NCI-H2081 treated with DMSO at 0.1 percent for 48 hours (cell line): ENCODE measurements at places on chromosomes 3 and 15.

GRCh38 chr3:7520059-7520458 is 659.1 kb downstream of the GRM7 start:
- no peak for DNase-seq

DNA sequence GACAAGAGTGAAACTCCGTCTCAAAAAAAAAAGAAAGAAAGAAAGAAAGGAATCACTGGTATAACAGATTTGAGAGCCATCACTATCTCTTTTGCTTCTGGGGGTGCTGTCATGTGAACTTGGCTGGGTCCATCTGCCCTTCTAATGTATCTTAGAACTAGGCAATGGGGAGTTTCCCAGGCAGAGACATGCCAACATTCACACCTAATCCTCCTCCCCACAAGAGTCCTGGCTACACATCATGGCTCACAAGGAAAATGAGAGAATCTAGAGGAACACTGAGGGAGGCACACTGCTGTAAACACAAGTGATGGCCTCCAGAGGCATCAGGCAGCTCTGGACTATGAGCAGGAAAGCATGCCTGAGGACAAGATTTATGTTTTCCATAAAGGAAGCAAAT is 67.8 kb upstream of the PPP2R3A start:
- no peak for DNase-seq

DNA sequence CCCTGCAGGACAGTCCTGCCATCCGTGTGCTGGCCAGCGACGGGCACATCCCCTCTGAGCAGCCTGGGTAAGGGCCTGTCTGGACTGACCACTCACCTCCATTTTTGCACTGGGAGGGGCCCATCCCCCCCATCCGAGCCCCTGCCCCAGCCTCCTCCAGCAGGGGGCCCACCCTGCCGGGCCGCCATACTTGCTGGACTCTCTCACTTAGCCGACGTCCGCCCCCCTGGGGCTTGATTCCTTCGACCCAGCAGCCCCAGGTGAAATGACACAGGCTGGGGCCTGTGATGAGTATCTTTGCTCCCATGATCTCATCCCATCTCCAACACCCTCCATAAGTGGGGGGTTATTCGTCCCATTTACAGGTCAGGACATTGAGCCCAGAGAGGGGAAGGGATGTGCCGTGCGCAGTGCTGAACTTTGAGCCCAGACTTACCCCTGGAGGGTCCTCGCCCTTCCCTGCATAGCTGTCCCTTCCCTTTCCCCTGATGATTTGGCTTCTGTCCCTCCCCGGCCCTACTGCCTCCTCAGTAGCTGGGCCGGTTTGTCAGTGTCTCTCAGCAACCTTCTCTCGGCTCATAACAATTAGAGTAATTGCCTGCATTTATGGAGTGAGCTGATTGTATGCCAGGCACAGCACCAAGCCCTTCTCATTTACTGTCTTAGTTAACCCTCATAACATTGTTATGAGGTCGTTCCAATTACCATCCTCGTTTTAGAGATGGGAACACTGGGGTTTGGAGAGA is 4.2 kb downstream of the LMAN1L start:
- peak; percentile 50 for DNase-seq

DNA sequence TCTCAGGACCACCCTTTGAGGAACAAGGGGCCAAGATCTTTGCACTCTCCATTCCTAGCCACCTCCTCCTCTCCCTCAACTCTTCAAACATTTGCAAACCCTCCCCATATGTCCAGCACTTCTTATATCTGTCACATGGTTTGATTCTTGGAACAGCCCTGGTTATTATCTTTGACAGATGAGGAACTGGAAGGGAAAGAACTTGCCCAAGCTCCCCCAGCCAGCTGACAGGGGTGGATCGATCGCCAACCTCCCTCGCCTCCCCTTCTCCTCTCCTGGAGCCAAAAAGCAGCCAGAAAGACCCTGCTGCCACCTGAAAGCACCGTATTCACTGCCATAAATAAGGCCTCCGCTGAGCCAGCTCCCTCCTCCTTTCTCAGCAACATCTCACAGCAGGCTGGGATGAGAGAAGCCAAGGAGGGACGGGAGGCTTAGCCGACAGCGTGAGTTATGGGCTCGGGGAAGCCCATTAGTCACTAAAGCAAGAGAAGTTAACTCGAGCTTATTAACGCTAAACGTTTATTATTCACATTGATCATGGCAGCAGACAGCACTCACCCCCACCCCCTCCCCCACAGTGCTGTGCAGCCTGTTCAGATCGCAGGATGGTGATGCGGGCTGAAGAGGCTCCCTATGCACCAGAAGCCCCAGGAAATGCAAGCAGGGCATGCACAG is 22.2 kb upstream of the FGD5 start:
- no peak for DNase-seq

GRCh38 chr15:85865070-85865684 is 70.5 kb upstream of the KLHL25 start:
- no peak for DNase-seq

- DNase-seq, result no peak
Observed at GRCh38 chr3:66397745-66398144, 103.1 kb downstream of the LRIG1 start.

DNA sequence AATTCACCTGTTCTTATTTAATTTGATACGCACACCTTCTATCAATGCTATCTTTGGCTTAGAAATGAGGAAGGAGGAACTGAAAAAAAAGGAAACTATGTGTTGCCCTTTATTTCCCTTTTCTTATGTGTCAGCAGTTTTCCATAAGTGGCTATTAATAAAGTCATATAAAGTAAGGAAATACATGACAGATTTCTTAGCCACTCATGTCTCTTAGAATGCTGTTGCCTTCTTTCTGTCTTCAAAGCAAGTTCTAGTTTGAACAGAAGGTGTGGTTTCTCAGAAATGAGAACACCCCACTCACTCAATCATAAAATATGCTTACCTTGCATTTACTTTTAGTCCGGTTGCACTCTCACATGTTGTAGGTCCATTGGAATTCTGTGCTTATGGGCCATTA is 640.5 kb upstream of the GRM7 start:
- no peak for DNase-seq

- DNase-seq, result no peak
Observed at GRCh38 chr15:81052046-81052445, 51.3 kb downstream of the TLNRD1 start.

DNA sequence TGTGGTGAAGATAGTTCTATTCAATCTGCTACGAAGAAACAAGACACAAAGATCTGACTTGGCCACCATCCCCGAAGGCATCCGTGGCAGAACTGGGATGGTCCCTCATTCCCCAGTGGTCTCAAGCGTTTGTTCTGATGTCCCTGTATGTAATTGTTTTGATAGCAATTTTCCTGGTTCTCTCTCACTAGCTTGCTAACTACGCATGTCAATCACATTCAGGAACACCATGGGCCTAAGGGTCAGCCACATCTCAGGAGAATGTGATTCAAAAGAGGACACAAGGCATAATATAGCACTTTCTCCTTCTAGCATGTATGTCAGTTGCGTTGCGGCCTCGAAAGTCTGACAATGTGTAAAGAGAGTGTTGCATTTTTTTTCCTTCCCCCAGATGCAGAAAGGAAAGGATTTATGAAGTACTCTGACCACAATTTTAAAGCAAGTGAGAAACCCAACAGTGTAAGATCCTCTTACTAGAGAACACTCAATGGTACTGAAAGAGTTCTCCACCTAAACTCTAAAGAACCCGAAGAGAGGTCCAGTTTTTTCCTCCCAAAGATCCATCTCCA is 32.0 kb upstream of the TCF12 start:
- DNase-seq, result no peak

DNA sequence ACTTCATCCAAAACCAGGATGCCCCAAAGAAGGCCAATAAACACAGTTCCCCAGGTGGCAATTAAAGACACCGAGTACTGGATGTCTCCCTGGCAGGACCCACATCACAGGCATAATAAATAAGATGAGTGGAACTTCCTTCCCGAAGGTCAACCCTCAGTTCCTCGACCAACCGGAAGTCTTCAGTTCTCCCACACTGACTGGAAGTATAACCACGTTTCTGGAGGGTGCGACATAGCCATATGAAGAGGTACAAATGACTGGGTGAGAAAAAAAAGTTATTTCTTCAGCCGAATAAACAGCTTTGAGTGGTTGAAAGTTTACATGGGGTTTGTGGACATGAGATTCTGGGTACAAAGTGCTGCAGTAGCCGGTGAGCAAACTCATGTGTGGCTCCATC is 34.6 kb upstream of the MUC13 start:
- no peak for DNase-seq

DNA sequence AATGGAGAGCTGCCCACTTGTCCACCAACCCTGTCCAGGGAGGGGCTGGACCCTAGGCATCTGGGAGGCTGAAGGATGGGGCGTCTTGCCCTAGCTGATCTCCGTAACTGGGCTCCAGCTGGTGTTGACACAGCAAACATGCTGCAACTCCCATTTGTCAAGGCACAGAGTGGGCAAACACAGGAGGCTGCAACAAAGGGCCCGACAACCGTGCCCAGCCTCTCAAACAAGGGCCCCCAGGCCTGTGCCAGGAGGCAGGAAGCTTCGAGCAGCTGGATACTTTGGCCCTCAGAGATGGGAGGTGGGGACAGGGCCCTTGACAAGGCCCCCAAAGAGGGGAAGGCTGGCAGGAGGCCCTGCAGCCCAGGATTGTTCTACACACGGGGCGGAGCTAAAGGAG is 64.2 kb upstream of the TMEM115 start:
- DNase-seq, result no peak

- no peak for DNase-seq
Observed at GRCh38 chr15:28981351-28981720, 95.6 kb downstream of the APBA2 start.

DNA sequence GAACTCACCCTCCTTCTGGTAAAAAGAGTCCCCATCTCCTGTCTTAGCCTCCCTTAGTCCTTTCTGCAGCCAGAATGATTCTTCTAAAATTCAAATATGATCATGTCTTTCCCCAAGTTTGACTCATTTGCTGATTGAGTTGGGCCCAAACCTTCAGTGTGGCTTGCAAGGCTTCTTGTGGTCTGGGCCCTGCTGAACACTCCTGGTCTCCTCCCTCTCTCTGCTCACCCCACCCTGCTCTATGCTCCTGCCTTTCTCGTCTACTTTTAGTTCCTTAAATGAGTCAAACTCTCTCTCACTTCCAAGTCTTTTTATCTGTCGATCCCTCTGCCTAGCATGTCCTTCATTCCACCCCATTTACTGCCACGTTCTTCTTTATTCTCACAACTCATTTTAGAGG is 72.6 kb downstream of the CCR1 start:
- DNase-seq, result no peak
